ENCODE measurements at places on chromosomes 3 and 15.

GRCh38 chr3:48738144-48738536 lies 21.1 kb upstream of the IP6K2 start:
- no peak for DNase-seq

DNA sequence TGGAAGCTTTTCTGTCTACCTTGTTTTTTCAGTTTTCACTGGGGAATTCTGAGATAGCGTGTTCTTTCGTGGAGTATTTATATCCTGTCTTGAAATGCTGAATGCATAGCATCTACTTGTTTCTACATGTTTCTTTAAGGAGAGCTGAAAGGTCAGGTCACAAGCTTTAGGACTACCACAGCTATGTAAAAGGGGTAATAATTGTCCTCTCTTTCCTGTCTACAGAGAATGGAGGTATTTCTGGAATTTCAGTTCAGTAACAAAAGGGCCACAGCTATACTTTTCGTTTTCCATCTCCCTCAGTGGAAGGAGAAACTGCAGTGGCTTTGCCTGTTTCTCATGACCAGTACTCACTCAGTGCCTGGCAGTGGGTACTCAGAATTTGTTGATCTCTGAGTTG lies 4.7 kb downstream of the INAFM2 start:
- no peak for DNase-seq

- DNase-seq = no peak
These were observed 560.4 kb upstream of the CCDC54 start for GRCh38 chr3:106816838-106817237.

DNA sequence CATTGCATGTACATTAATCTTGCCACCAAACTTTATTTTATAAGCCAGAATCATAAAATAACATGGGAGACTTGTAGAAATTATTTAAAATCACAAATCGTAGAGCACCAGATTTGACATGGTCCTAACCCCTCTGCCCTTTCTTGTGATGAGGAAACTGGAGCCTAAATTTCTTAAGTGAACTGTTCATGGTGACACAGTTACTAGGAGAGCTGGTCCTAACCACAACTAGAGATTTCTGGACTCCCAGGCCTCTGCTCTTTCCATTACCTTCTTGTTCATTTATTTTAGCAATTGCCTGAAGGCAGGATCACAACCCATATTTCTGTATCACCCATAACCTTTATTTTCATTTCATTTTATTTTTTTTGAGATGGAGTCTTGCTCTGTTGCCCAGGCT lies 352.5 kb downstream of the LPP start:
- DNase-seq = no peak

GRCh38 chr3:125645616-125646015 lies 50.3 kb upstream of the OSBPL11 start:
- DNase-seq = no peak

DNA sequence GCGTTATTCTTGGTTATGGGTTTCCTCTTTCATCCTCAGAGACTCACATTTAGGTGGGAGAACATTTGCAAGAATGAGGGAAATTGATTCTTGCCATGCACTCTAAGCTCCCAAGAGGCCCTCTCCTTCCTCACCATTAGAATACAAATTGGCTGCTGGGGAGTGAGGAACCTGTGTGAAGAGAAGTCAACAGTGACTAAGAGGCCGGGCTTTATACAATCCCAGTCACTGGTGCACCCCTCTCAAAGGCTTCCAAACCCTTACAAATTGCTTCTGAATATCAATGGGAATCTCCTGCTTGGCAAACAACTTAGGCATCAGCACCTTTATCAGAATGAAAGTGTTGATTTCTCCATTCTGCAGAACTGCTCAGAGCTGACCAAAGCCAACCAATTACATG lies 16.5 kb upstream of the RGMA start:
- no peak for DNase-seq

GRCh38 chr3:5729852-5730251 lies 542.3 kb downstream of the EDEM1 start:
- no peak for DNase-seq

DNA sequence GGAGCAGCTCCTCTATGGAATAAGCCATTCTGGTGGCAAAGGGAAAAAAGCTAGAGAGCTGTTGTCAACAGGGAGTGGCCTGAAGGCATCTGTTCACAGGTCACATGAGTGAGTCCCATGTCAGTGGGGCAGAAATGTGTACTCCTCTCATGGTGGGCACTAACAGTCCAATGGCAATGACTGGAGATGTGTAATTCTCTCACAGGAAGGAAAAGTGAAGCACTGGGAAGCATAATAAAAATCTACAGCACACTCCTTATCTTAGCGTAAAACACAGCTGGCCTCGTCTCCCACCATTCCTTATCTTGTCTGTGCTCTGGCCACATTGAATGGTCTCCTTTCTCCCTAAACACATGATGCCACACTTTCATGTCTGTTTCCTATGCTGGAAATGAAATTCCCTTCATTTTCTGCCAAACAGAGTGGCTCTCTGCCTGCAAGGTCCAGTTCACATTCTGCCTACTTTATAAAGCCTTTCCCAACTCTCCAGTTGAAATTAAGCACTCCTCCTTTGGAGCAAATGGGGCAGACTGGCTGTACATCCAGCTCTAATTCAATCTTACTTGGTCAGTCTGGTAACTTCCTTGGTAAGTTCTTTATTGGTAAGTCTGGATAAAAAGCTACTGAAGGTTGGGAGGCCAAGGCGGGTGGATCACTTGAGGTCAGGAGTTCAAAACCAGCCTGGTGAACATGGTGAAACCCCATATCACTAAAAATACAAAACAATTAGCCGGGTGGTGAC lies 139.8 kb downstream of the RPL22L1 start:
- no peak for DNase-seq

DNA sequence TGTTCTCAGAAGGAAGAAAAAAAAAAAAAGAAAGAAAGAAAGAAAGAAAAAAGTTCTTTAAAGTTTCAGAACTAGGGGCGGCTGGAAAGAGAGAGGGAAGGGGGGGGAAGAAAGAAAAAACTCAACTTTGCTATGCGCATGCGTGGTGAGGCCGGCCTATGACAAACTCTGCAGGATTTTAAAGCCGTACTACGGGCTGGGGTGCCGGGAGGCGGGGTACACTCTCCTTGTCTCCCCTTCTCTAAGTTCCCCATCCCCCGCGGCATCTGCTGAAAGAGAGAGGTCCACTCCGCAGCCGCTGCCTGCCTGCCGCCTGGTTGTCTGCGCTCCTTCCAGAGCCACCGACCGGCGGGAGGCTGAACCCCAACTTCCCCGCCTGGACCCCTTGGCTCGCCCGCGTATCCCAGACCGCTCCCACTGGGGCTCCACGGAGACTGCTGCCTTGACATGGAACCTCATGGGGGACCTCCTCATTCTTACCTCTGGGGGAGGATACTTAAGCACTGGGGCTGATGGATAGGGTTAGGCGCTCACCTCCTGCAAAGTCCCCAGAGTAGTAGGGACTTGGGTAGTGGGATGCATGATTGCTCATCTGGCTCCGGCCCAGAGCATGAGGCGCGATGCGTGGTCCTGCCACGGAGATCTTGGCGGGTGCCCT lies 1.4 kb upstream of the WNT5A start:
- peak; percentile 43 for DNase-seq

GRCh38 chr3:112128843-112129727 lies 4.0 kb downstream of the GCSAM start:
- no peak for DNase-seq

- no peak for DNase-seq
These were observed 1.3 kb upstream of the CPA3 start for GRCh38 chr3:148863814-148864213.

DNA sequence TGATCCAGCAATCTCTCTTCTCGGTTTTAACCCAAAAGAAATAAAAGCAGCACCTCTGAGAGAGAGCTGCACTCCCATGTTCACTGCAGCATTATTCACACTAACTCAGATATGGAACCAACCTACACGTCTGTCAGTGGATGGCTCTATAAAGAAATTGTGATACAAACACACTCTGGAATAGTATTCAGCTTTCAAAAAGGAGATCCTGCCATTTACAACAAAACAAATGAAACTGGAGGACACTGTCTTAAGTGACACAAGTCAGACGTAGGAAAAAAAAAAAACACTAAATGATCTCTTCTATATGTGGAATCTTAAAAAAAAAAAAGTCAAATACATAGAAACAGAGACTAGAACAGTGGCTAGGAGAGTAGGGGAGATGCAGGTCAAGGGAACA lies 9.2 kb downstream of the HERC1 start:
- DNase-seq = no peak

- DNase-seq = no peak
These were observed 429.8 kb downstream of the FOXP1 start for GRCh38 chr3:71153713-71154112.

DNA sequence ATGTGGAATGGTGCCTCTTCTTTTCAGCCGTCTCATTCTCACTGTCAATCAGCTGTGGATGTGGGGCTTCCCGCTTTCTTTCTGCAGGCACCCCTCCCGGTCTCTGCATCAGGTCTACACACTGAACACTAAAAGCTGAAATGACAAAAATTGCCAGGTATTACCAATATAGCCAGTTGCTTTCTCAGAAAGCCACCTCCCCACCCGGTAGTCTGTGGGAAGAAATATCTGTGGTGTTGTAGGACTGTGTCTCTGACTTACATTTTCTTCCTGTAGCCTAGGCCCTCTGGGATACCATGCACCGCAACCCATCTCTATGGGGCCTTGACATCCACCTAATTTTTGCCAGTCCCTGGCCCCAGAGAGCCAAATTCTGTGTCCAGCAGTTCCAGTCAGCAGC lies 19.2 kb upstream of the EPHB1 start:
- DNase-seq = no peak

DNA sequence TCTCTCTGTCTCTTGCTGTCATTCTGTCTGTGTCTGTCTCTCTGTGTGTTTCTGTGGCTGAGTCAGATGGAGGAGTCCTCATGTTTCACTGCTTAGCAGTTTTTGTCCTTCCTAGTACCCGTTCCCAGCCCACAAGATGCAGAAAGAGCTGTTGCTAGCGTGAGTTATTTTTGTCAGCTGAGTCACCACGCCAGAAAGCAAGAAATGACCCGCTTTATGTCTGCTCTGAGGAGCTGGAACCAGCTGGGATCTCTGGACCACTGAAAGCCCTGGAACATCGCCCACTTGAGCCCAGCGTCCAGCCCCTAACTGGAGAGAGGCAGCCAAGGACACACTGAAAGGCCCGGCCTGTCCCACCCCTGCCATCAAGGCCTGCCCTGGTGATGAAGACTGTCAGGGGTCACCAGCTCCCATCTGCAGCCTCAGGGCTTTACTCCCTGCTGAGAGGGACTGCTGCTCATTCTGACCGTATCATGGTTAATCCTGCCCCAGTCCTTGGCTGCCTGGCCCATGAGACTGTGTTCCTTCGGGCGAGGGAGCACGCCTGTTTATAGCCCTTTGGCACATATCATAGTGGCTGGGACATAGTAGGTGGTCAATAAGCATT lies 101.7 kb upstream of the TPM1 start:
- no peak for DNase-seq

DNA sequence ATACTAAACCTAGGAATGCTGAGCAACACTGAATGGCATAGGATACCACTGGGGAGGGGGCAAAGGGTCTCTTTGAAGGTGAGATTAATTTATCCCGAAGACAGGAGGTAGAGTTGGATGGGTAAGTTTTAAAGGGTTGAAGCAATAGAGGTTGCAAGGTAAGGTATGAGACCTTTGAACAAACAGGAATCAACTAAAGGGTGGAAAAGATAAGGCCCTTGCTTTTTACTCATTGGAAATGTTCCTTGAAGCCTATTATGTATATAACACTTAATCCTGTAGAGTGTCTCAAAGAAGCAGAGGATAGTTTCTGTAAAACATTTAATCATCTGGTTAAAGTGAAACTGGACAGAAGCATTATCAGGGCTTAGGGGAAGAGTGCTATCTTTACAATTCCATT lies 5.7 kb downstream of the ABHD5 start:
- DNase-seq = no peak

GRCh38 chr15:65630760-65631159 lies 9.0 kb downstream of the SLC24A1 start:
- no peak for DNase-seq

GRCh38 chr15:64693134-64693533 lies 82.3 kb downstream of the RBPMS2 start:
- no peak for DNase-seq

DNA sequence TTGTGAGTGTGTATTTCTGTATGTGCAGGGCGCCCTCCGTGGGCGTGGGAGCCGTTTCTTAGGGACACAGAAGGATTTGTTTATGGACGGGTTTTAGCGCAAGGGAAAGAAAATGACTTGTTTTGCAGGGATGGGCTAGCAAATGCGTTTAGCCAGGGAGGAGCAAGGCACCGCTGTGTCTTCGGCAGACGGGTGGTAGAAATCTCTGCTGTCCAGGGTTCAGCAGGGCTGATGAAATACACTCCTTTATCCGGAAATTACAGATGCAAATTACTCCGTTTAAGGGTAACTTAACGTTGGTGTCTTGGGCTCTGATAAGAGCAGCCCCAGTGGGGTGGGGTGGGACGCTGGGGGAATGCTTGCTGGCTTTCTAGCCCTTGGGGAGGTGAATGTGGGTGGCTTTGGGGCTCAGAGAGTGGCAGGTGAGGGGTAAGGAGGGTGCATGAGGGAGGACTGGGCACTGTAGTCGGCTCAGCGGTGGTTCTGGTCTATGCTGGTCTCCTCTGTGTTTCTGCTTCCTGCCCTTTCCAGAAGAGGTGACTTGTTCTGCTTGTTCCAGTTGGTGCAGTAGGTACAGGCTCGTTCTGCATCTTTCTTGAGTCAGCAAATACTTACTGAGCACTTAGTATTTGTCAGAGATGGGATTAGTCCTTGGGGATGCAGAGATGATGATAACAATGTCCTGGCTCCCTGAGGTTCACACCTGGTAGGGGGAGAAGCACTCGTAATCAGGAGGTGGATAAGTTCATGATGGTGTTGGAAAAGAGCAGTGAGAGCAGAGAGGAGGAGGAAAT lies 954 bp downstream of the SV2B start:
- peak; percentile 31 for DNase-seq

DNA sequence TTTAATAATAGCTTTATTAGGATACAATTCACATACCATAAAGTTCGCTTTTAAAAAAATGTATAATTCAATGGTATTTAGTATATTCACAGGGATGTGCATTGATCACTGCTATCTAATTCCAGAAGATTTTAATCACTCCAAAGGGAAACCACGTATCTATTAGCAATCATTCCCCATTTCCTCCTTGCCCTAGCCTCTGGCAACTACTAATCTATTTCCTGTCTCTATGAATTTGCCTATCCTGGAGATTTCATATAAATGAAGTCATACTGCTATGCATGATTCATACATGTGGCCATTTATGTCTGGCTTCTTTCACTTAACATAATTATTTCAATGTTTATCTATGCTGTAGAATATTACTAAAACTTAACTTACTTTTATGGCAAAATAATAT lies 32.0 kb upstream of the CASR start:
- no peak for DNase-seq

- DNase-seq = no peak
These were observed 92.6 kb upstream of the ARRDC4 start for GRCh38 chr15:97867870-97868269.

DNA sequence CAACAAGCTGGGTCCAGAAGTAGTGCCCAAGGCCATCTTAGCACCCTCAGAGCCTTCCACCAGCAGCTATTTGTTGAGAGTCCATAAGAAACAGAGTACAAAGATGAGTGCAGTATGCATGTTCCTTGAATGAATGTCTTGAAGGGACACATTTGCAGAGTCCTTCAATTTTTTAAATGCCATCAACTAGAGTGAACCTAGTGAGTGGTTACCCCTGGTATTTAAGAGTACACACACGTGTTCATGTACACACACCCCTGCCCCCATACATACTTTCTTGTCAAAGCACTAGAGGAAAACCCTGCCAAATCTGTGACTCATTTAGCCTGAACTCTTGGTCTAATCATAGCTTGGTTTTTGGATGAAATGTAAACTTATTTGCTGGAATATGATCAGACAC lies 84.5 kb upstream of the GALNT15 start:
- DNase-seq = no peak

- no peak for DNase-seq
These were observed 14.9 kb downstream of the XYLB start for GRCh38 chr3:38361496-38361895.

Measured in activated naive CD8-positive, alpha-beta T cell treated with anti-CD3 and anti-CD28 coated beads, Interleukin-2, amount 10 ng/mL, durations not matched to agents 7 days and 5 days (primary cell).